ENCODE measurements at places on chromosomes 13 and 19. TPM values are rescaled to one million over a fixed set of nuclear protein-coding genes. Genes with fewer than 3 reads are reported as not detected.

SYT3 gene
- 0.49 TPM for total RNA-seq

GRK1 gene
- not detected for total RNA-seq

B9D2 gene
- total RNA-seq = 1.7 TPM

B3GNT3 gene
- total RNA-seq = 2.9 TPM

PRSS57 gene
- total RNA-seq = not detected

MCEMP1 gene
- not detected for total RNA-seq

CD209 gene
- total RNA-seq = 2.1 TPM

CAPN12 gene
- total RNA-seq = 14.7 TPM

ETV2 gene
- 1.8 TPM for total RNA-seq

WASF3 gene
- 6.1 TPM for total RNA-seq

SPTBN4 gene
- 1.6 TPM for total RNA-seq

FPR2 gene
- 0.13 TPM for total RNA-seq

RASAL3 gene
- total RNA-seq = 1.2 TPM

FCAR gene
- not detected for total RNA-seq

ZNF527 gene
- total RNA-seq = 4.7 TPM

GRCh38 chr13:53112522-53112921 is 83.9 kb downstream of the OLFM4 start:
- no peak for DNase-seq

- no peak for DNase-seq
Observed at GRCh38 chr13:40344270-40345148, 321.9 kb downstream of the FOXO1 start.

DNA sequence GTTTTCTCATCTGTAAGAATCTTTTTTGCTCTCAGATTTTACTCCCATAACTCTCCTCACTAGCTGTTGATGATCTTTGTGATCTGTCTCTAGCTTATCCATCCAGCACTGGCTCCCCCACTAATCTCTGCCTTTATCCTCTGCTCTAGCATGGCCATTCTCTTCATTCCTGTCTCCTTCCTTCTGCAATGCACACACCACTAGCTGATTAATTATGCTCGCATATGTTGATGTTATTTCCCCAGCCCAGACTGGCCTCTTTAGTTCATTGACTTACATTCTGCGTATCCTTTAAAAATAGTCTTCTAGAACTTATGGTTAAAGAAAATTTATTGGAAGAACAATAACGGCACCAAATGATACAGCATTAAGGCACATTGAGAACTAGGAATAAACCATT is 52.5 kb downstream of the DGKH start:
- DNase-seq = no peak

- no peak for DNase-seq
Observed at GRCh38 chr13:40502236-40502635, 164.2 kb downstream of the FOXO1 start.

DNA sequence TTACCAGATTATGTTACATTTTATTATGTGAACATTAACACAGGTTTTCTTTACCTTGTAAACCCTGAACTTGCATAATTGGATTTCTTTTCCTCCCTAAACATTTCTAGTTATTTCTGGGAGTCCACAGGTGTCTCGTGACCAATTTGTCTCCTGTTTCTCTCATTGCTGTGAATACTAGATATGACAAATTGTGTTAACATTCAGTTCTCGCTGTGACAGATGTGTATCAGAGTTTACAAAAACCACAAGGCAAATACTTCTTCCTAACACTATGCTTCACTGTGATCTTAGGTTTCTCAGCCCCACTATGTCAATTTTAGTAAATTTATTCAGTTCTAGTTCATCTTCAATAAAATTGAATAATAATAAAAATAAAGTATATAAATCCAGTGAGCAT is 1554.9 kb downstream of the EFNB2 start:
- DNase-seq = no peak

DNA sequence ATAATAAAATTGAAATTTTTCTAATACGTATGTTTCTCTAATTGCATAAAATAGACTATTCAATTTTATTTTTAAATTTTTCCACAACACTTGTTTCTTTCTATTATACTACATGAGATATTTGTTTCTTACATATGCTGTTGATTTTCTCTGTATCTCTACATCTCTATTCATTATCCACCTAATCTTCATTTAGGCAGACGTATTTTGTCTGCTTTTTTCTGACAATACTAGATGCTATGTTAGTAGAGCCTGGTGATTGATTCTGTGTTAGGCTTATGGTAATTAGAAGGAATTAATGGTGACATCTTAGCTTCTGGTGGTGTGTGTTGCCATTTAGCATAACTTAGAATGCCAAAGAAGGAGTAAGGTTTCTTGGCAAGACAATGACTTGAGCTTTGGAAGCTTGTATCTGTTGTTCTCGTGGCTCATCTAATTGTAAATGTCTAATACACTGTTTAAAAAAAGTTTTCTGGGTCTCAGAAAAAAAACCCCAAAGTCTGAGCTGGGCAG is 1610.7 kb upstream of the PCDH20 start:
- no peak for DNase-seq

DNA sequence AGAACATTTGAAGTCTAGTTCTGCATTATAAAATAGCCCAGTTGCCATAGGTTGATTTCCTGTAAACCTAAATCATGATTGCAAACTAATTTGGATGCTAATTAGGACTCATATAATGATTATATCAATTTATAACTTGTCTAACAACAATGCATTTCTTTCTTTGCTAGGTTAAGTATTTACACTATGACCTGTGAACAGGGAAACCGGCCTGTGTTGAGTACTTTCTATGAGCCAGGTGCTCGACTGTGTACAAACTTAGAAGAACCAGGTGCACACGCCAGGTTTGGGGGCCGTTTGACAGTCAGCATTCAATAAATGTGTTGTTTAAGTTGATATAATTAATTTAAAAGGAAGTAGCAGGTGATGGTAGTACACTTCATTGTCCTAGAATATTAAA is 203.1 kb downstream of the TM9SF2 start:
- no peak for DNase-seq

GRCh38 chr13:21625366-21625765 is 21.4 kb upstream of the MICU2 start:
- no peak for DNase-seq

DNA sequence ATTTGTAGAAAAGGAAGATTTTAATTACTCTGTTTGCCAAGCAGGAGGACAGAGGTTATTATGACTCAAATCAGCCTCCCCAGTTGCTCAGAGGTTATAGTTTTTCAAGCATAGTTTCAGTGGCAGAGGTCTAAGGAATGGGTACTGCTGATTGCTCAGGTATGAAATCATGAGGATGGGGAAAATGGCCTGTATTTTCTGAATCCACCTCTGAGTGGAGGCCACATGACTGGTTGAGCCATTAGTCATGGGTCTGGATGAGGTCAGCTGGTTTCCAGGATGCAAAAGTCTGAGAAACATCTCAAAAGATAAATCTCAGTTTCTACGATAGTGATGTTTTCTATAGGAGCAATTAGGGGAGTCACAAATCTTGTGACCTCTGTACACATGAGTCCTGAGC is 62.8 kb upstream of the CEACAM8 start:
- no peak for DNase-seq

DNA sequence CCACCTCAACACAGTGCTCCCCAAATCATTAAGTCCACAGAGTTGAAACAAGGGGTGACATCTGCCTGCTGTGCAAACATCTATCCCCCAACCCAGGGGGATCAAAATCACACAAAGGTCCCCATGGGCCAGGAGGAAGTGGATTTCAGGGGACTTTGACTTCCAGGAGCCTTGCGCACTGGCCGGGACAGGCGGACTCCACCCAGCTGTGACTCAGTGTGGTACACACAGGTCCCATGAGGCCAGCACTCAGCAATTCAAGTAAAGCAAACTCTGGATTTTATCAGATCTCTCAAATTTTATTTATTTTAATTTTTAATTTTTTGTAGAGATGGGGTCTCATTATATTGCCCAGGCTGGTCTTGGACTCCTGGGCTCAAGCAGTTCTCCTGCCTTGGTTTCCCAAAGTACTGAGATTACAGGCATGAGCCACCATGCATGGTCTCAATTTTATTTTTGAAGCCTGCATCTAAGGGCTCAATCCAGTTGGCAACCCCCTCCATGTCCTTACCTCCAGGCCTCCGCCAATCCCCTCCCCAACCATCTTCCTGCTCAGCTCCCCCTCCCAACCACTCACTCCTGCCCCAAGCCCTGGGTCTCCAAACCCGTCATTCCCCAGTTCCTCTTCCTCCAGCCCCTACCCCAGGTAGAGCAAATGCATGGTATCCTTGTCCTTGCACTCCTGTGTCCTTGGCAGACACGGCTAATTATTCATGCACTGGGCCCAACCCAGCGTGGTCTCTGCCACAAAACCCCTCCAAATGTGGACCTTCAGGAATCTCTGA is 18.2 kb downstream of the ARHGAP33 start:
- no peak for DNase-seq

- no peak for DNase-seq
Observed at GRCh38 chr13:43884222-43884621, 4.5 kb downstream of the LACC1 start.

DNA sequence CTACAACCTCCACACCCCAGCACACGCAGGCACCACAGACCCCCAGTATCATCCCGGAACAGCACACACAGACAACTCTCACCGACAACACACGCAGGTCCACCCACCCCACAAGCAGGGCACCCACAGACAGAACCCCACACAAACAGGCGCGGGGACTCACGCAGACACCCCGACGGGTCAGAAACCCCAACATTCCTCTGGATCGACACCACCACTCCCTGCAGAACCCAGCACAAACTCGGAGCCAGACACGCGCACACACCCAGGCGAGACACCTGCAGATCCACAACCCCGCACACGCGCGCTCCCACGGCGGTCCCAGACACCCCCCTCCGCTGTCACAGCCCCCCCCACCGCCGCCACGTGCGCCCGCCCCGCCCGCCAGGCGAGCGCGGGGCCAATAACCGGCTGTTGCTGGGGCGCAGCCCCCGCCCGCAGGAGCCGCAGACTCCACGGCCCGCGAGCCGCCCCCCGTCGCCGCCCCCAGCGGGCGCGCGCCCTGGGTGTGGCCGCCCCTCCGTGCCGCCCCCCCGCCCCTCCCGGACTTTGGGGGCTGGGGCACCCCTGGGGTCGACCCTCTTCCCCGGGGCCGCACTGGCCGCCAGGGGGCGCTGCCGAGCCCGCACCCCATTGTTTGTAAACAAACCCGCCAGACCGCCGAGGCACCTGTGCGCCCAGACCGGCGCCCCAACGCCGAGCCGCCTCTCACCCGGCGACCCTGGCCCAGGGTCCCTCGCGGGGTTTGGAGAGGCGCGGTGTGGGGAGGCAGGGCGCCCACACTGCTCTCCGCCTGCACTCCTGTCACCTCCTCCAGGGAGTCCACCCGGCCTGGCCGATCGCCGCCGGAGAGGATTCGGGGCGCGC is 712 bp downstream of the BBC3 start:
- DNase-seq = peak; percentile 54

DNA sequence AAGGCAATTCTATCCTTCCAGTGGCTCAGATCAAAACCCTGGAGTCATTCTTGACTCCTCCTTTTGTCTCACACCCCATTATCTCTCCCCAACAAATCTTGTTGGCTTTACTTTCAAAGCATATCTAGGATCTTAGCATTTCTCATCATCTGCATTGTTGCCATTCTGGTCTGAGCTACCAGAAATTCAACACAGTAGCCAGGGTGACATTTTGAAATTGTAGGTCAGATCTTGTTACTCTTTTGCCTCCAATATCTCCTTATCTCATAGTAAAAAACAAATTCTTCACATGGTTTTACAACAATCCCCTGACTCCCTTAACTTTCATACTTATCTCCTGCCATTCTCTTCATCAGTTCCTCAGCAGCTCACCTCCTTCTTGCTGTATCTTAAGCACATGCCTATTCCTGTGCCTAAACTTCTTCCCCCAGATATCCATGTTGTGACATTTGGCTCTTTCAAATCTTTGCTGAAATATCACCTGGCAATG is 115.8 kb downstream of the KLF5 start:
- no peak for DNase-seq

- no peak for DNase-seq
Observed at GRCh38 chr13:41502673-41503072, 45.3 kb downstream of the RGCC start.

DNA sequence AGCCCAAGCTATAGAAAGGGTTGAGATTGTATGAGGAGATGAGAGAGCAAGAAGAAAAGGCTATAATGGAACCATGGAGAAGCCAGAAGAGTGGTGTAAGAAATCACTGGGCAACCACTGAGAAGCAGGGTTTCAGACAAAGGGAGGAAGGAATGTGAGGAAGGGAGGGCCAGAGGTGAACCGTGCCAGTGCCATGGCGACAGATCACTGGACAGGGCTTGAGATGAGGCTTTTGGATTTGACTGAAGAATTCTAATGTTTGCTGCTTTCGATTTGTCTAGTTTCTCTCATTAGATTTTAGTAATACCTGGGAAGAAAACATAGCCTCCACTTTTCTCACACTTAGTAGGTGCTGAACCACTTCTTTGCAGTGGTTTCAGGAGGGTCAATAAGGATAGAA is 6.3 kb upstream of the GPR183 start:
- no peak for DNase-seq

- no peak for DNase-seq
Observed at GRCh38 chr13:33299626-33300025, 14.1 kb upstream of the STARD13 start.

- no peak for DNase-seq
Observed at GRCh38 chr19:498977-499623, 2.8 kb downstream of the MADCAM1 start.

DNA sequence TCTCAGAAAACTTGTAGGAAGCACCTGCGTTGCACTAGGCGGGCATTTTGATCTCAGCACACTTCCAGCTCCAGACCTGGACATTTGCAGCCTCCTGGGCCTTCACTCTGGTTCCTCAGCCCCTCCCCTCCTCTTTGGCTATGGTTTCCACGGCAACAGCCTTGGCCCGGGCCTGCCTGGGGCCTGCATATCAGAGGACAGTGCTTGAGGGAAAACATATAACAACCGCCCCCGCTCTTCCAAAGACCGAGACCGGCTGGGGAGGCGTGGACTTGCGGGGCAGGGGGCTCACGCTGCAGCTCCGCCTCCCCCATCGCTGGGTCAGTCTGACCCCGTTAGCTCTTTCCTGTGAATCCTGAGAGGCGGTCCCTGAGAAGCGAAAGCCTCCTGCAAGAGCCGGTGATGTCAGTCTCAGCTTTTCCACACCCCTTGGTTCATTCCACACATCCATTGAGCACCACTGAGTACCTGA is 125.7 kb upstream of the PEG3 start:
- DNase-seq = no peak

DNA sequence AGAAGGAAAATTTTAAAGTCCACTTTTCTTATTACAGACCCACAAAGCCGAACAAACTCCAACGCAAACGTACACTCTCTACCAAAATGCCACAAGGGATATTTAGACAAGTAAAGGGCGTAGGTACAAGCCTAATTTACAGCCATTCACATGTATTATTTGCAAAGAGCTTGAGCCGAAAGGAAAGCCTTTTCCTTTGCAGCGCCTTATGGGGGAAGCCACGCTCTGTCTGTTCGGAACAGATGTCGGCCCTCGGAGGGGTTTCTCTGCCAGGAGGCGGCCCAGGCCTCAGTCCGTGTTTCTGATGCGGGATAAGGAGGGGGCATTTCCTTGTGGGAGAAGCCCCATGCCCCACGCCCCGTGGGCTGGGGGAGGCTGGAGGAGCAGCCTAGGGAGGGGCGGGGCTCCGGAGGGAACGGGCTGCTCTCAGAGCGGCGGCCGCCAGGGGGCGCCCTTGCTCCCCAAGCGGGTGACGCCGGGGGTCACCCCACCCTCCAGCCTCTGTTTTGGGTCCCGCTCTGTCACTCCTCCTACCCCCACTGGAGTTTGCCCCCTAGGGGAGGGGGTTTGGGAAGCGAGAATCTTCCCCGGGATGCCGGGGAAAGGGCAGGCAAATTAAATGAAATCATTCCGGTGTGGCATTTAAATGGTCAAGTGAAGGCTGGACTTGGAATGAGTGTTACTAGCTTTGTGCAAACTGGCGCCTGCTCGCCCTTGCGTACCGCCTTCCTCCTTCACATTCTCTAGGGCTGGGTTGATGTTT is 2.9 kb downstream of the HTR2A start:
- peak; percentile 93 for DNase-seq
